Activated CD8-positive, alpha-beta memory T cell treated with anti-CD3 and anti-CD28 coated beads for 1 hour (primary cell): ENCODE measurements at places on chromosomes 13 and 19.

DNA sequence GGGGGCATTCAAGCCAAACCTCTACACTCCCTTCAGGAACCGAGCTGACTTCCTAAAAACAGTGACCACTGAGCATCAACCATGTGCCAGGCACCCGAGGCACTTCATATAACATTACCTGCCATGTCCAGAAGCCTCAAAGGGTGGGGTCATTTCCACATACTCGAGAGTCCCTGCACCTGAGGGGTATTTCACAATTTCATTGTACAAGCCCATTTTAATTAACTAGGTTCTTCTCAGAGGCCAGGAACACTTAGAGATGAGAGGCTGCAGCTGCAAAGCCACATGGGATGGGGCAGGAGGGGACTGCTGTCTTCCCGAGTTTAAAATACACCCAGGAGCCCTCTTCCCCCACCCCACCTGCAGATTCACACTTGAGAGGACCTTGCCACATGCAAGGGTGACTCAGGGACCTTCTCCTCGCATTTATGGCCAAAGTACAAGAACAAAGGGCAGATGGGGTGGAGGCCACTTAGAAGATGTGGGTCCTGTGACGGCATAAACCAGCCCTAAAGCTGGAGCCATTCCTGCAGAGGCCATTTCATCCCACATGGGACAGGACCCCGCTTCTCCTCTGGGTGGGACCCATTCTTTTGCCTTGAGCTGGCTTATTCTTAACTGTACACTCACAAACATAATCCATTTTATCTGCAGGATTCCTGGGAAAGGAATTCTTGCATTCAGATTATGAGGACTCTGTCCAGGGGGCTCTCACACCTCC, 43.9 kb downstream of the RAB20 start:
- DNase-seq: no peak

DNA sequence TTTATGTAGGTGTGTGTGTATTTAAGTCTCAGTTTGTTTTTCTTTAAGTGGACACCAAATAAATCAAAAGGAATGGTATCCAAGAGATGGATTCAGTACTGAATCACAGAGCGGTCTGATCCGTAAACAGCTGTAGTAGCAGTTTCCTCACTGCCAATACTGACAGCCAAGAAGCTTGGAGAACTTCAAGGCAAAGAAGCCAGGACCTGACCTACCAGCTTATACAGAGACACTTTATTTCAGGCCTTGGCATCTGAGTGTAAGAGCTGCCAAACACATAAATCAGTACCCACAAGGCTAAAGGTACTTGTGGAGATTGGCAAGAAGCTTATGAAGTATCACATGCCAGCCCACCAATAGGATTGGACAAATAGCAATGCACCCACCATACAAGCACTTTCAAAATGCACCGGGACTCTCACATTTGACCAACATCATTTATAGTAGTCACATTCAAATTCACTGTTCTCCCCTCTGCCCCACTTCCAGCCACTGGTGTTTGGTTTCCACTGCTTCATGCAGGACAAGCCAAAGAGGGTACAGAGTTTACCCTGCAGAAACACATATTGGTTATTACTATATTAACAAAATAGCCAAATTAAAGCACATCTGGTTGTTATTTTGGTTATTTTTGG, 357.9 kb downstream of the KLF12 start:
- DNase-seq: no peak

GRCh38 chr19:791007-791566, 6.2 kb upstream of the PTBP1 start:
- DNase-seq: no peak

DNA sequence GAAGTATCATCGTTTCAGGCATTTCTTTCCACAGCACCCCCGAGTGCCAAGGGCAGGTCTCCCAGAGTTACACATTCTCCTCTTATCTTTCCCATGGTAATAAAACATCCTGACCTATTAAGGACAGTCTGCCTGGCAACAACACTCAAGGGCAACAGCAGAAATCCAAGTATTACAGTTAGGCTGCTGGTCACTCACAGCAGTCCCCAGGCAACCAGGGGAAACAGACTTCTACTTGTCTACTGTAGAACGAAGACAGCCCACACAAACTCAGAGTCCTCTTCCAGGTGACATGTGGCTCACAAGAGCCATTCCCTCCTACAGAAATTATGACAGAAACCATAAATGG, 24.3 kb downstream of the RCBTB1 start:
- DNase-seq: no peak

DNA sequence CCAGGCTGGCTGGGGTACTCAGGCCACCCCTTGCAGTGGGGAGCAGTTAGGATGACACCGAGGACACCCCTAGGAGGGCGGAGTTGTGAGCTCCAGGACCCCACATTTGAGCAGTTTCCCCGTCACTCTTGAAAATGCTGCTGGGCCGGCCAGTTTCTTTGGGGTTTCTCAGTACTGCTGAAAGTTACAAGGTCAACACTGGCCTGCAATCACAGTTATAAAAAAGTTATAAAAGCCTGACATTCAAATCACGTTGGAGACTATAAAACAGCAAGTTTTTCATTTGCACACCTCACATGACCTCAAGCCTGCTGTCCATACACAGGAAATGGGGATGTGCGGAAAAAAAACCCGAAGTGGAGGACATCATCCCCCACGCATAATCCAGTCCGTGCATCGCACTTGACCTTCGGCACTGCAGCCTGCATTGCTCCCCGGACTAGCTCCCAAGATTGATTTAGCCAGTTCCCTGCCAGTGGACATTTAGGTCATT, 27.0 kb downstream of the DNM2 start:
- DNase-seq: no peak

DNA sequence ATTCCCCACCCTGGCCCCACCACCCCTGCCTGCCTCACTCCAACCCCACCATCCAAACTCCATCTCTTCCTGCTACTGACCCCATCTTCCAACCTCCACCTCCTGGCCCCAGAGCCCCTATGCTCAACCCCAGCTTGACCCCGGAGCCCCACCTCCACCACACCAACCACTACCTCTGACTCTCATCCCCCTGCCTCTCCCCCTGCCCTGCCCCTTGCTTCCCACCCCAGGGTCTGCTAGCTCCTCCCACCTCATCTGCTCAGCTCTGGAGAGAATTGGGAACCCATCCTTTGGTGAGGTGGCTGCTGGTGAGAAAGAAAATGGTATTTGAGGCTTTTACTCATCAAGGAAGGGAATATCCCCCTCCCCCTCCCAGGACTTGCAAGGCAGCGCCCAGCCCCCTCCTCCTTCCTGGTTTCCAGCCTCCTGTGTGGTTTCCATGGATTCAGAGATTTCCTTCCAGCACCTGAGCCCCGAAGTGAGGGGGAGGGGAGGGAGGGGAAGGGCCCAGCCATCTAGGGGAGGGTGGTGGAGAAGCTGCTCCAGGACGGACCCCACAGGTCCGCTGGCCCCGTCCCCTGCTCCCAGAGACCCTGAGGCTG, 11.4 kb upstream of the PEPD start:
- DNase-seq: no peak

DNA sequence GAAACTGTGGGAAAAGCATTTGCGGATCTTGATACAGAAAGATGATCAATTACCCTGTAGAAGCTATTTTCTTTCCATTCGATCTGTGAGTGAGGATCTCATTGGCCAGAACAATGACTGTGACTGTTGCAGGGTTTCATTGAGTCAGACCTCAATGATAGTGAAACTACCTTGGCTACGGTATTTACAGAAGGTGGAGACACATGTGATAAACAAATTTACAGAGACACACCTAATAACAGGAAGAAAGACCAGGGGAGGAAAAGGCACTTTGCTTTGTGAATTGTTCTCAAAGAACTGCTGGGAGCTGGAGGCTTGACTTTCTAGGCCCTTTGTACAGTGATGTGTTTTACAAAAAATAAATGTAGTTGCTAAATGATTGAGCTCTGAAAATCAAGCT, 19.9 kb upstream of the ARGLU1 start:
- DNase-seq: no peak

DNA sequence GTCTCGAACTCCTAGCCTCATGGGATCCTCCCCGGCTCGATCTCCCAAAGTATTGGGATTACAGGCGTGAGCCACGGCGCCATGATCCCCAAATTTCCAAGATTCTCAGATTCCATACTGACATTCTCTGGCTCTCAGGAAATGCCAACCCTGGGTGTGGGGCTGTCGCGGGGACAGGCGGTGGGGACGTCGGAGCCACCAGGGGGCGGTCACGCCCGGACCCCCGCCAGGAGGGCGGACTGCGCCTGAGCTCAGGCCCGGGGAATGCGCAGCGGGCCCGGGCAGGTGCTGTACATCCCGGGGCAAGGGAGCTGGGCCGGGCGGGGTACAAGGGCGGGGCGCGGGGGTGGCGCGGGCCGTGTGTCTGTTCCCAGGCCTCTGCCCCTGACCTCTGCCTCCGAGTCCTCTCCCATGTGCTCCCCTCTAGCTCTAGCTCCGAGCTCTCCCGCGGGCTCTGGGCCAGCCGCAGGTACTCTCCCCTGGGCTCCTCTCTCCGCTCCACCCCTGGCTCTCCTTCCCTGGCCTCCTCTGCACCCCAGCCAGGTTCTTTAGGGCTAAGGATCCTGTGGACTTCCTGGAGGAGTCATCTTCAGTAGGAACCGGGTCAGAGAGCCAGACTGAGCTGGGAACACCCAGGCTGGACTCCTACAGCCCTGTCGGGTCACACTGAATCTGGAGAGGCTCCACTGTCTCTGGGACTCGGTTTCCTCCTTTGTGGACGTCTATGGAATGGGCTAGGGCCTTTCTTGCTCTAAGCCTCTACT, 2.4 kb downstream of the PPP1R13L start:
- peak; percentile 18 for DNase-seq

DNA sequence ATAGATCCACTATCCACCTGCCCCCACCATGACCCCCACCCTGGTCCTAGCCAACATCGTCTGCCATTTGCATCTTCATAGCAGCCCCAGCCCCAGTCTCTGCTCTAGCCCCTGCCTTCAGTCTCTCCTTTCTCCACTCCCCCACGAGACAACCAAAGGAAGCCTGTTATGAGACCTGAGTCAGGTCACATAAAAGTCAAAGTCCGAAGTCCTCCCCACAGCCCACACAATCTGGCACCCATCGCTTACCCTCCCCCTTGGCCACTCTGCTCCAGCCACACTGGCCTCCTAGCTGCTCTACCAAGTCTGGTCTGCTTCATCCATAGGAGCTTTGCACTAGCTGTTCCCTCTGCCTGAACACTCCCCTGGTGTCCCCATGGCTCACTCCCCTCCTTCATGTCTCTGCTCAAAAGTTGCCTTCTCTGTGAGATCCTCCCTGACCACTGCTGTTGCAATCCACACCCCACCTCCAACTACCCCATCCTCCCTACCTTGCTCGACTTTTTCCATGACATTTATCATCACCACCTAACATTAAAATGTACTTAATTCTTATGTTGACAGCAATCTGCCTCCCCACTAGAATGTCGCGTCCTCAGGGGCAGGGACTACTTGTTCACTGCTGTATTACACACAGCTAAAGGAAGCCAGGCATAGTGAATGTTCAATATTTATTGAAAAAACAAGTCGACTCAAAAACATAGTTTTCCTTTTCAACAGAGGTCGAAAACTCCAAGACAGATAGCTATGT, 1.2 kb upstream of the PLEKHG2 start:
- DNase-seq: no peak

GRCh38 chr19:48113190-48113917, 2.7 kb upstream of the PLA2G4C start:
- no peak for DNase-seq

DNA sequence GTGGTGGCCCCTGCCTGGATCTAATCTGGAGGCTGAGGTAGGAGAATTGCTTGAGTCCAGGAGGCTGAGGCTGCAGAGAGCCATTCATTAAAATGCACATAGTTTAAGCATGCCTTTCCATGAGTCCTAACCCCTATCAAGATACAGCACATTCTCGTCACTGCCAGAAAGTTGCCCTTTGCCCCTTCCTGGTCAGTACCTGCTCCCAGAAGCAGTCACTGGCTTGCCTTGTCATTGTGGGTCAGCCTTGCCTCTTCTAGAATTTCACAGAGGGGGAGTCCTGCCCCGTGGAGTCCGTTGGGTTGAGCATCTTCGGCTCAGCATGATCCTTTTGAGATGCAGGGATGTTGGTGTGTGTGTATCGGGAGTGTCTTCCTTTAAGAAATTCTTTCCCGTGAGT, 10.8 kb downstream of the BICRA start:
- DNase-seq: no peak

DNA sequence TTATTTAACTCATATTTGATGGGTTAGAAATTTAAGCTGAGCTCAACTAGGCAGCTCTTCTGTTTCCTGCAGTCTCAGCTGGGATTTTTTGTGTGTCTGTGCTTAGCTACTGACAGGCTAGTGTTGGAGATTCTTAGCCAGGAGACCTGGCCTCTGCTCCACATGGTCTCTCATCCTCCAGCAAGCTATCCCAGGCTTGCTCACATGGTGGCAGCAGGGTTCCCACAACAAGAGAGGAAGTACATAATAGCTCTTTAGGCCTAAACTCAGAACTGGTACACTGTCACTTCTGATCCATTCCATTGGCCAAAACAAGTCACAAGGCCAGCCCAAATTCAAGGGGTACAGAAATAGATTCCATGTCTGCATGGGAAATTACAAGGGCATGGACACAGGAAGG, 406.2 kb downstream of the SUCLA2 start:
- no peak for DNase-seq

- no peak for DNase-seq
Observed at GRCh38 chr13:113367020-113367560, 3.2 kb upstream of the GRTP1 start.

DNA sequence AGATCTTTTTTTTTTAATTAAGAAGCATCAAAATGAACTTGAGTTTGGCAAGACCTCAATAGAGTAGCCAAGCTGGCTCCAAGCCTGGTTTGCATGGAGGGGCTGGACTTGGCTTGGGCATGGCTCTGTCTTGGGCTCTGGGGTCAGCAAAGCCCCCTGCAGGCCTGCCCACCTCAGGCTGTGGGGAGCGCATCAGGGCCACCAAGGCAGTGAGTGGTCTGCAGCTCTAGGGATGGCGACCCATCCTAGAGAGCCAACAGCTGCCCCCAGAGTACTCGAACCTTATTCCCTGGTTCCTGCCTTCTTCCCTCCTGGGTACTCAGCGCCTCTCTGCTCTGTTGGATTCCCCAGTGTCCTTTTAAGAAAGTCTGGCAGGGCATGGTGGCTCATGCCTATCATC, 5.4 kb upstream of the CHST8 start:
- no peak for DNase-seq

DNA sequence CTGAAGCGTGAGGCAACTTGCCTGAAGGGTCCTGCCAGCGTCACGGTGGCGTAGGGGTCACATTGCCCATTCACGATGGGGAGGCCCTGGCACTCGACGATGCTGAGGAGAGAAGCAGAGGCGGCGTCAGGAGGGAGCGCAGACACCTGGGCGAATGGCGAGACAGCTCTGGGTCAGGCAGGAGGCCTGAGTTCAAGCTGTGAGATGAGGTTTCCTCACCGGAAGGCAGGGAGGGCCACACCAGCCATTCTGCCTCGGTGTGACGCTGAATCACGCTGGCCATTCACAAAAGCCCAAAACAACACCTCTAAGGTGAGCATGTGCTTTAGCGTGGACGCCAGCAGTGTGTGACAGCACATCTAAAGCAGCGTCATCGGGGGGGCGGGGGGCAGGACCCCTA, 54.0 kb upstream of the C13orf46 start:
- no peak for DNase-seq
